ENCODE measurements at places on chromosomes 3 and 15.

- no peak for DNase-seq
Measured at GRCh38 chr3:70546679-70547078, 234.2 kb upstream of the MDFIC2 start.

GRCh38 chr3:140243575-140243974 is 308.6 kb downstream of the CLSTN2 start:
- no peak for DNase-seq

- no peak for DNase-seq
Measured at GRCh38 chr3:169665264-169666075, 2.0 kb upstream of the MECOM start.

GRCh38 chr3:175486255-175486654 is 627.1 kb downstream of the NAALADL2 start:
- no peak for DNase-seq

- no peak for DNase-seq
Measured at GRCh38 chr15:74274470-74275038, 38.4 kb downstream of the CCDC33 start.

DNA sequence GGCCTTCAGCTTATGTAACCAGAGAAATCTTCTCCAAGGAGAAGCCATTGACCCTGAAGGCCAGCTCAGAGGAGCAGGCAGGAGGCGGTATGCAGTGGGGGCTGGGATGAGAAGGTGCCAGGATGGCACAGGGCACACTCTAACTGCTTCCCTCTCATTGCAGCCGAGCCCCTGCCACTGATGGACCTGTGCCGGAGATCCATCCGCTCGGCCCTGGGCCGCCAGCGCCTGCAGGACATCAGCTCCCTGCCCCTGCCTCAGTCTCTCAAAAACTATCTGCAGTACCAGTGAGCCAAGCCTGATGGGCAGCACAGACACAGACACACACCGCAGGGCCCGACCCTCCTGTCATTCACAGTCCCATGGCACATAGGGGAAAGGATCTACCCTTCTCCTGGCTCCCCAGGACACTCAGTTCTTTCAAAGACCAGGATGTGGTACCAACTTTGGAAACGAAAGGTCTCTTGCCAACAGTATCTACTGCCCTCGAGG is 84.6 kb upstream of the PXYLP1 start:
- DNase-seq: no peak

- DNase-seq: no peak
Measured at GRCh38 chr3:97883736-97884135, 61.9 kb downstream of the CRYBG3 start.

DNA sequence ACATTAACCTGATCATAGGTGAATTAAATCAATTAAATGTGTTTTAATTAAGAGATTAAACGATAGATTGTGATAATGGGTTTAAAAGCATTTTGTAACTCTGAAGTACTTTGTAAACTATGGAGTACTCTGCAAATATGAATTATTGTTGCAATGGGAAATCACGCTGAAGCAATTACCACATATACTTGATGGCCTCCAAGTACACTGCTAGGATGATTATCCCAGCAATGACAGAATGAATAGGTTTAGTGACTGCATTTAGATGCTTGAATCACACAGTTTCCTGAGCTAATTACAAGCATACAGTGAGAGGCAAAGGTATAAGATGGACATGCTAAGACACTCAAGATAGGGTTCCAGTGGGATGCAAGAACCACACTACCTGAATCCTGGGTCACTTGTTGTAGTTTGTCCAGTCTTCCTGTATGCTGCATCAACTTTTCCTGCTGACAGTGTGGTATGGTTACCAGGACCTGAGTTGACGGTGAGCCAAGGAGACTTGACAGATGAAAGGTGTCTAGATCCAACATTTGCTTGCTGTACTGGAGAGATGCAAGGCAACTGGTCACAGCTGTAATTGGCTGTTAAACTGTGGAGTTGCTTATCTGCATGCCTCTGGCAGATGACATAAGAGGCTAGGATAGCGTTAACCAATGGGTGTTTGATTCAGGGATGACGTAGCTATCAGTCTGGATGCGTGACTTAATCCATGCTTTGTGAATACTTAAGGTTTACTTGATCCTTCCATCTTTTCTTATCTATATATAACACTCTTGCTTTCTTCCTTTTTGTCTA is 38.0 kb downstream of the RNF13 start:
- no peak for DNase-seq

Data from Kasumi-1 (cell line).